ENCODE measurements at places on chromosomes 5 and 9. TPM values are rescaled to one million over a fixed set of nuclear protein-coding genes. Genes with fewer than 3 reads are reported as not detected.

DNA sequence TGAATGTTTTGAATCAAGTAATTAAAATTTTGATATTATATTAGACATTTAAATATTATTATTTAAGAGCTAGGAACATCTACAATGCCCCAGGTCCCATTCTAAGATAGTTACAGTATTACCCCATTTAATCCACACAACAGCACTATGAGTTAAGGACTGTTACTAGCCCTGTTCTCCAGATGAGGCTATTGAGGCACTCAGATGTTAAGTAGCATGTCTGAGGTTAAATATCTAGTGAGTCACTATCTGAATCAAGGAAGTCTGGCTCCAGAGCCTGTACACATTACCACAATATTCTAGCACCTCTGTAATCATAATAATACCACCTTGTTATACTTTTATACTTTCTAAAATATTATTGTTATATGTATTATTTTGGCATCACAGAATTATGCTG lies 304.6 kb downstream of the PDE4D start:
- no peak for DNase-seq

The SLC36A2 gene
- not detected for polyA plus RNA-seq

The SELENOP gene
- 2.0 TPM for polyA plus RNA-seq

DNA sequence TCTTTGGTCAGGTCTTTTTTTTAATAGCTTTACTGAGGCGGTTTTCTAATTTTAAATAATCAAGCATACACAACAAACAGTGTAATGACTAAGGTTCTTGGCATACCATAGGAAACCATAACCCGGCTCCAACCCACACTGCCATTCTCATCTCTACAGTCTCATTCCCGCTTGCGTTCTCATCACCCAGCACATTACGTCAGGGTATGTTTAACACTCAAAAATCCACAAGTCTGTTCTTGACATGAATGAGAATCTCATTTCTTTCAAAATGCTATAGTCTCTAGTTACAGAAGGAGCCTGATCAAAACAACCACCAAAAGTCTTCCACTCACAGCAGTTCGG lies 505 bp downstream of the C5orf34 start:
- DNase-seq = peak; percentile 51

GRCh38 chr5:61346511-61346910 lies 14.5 kb downstream of the ZSWIM6 start:
- no peak for DNase-seq

DNA sequence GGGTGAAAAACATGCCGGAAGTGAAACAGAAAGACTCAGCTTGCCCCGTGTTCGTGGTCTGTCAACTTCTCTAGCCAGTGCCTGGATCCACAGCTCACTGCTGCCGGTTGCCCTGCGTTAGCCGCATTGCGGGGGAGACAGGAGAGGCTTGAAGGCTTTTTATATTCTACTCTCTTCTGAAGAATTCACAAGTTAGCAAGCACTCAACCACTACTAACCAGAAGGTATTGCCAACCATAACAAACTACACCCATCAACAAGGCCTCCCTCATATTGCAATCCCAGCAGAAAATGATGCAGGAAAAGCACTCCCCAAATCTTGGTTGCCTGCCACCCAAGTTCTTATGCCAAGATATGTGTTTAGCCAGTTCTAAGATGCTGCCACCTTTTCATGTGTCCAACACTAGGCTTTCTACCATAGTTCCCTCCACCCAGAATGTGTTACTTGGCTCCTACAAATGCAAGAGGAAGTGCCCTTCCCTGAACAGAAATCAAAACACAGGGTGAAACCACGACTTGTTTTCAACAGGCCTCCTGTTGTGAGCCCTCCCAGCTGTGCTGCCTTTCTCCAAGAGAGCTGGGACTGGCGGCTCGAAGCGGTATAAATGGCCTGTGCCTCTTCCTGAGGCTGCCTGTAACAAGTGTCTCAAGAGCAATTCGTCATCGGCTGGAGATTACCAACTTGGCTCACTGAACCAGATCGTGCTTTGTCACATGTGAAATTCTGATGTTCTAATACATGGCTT lies 129.0 kb downstream of the SNX18 start:
- DNase-seq = peak; percentile 59

The FBN2 gene
- 46.5 TPM for polyA plus RNA-seq

The SPATA31E1 gene
- polyA plus RNA-seq = 0.02 TPM

- DNase-seq = peak; percentile 33
Measured at GRCh38 chr5:92544596-92544995, 1036.4 kb downstream of the NR2F1-AS1 start.

- peak; percentile 13 for DNase-seq
Measured at GRCh38 chr9:110351009-110351467, 13.4 kb upstream of the TXNDC8 start.

The RHOBTB3 gene
- 360 TPM for polyA plus RNA-seq

- DNase-seq = no peak
Measured at GRCh38 chr9:137953683-137954438, 76.3 kb downstream of the CACNA1B start.

The SMIM33 gene
- polyA plus RNA-seq = not detected

The MOB3B gene
- 0.32 TPM for polyA plus RNA-seq

The SLC4A9 gene
- not detected for polyA plus RNA-seq

GRCh38 chr9:99753436-99753835 lies 68.2 kb upstream of the NR4A3 start:
- no peak for DNase-seq

The SPINK4 gene
- polyA plus RNA-seq = not detected

DNA sequence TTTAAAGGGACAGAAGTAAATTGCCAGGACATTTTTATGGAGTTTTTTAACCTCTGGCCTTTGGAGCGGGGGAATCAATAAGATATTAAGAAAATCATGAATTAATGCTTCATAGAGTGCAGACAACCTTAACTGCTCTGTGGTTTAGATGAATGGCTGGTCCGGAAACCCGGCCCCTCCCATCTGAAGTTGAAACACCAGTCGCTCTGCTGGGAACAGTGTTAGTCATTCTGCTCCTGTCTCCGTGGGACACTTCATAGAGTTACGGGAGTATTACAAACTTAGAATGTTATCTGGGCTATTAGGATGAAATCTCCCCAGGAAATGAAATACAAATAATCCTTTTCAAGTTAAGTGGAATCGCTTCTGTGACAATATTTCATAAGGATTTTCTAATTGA lies 110.1 kb upstream of the IRX2 start:
- no peak for DNase-seq

The ADAMTS12 gene
- 47.6 TPM for polyA plus RNA-seq

- no peak for DNase-seq
Measured at GRCh38 chr5:104267320-104268015, 704.9 kb upstream of the NUDT12 start.

The PCAT7 gene
- not detected for polyA plus RNA-seq

DNA sequence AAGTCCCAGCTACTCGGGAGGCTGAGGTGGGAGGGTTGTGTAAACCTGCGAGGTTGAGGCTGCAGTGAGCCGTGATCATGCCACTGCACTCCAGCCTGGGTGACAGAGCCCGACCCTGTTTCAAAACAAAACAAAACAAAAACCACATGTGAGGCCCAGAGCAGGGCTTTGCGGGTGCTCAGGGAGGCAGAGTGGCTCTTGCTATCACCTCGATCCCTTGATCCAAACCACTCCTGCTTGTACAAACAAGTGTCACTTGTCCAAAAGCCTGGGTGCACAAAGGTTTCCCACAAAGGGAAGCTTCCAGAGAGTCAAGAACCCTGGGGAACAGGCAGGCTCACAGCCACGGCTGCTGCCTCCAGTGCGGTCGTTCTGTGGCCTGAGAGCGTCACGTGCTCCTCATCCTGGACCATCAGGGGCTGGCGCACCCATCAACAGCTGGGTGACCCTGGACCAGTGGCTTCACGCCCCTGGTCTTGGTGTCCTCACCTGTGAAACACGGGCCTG lies 162.7 kb downstream of the C9orf50 start:
- DNase-seq = no peak

- DNase-seq = no peak
Measured at GRCh38 chr5:173265433-173265832, 30.4 kb upstream of the NKX2-5 start.

- no peak for DNase-seq
Measured at GRCh38 chr5:66989286-66989685, 207.3 kb downstream of the CD180 start.

The PRLR gene
- not detected for polyA plus RNA-seq

- DNase-seq = no peak
Measured at GRCh38 chr5:90131383-90132133, 278.0 kb downstream of the CETN3 start.

The PRR16 gene
- 27.2 TPM for polyA plus RNA-seq

DNA sequence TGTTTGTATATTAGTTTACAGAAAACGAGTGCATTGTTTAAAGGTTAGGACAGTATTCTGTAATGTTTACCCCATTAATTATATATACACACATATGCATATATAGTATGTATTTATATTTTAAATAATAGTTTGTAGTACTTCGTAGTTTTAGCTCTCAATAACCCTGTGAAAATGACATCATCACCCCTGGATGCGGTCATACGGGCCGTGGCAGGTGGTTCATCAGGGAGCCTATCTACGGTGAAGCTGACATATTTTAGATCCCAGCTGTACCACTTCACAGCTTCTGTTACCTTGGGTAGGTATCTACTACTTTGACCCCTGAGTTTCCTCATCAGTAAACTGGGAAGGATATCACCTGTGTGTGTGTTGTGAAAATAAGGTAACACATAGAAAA lies 87.1 kb downstream of the NR3C1 start:
- DNase-seq = no peak

The GLIPR2 gene
- polyA plus RNA-seq = 115 TPM

DNA sequence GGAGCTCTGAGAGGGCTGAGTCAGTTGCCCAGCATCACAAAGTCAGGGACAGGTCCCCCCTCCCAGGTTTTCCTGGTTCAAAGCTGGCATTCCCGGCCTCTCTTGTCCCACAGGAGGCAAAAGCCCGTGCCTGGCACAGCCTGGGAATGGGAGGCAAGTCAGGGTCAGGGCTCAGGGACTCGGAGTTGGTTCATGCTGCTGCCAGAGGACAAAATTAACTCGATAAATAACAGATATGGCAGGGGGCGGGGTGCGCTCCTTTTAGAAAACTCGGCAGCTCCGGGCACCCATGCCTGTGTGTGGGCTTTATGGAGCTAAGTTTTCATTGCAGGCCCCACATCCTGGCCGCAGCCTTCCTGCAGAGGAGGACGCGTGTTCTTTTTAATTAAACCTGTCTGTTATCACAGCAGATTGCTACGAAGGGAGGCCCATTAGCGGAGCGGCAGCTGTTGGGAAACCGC lies 62.8 kb upstream of the LMX1B start:
- DNase-seq = no peak
